ENCODE measurements at places on chromosomes 5 and 9. TPM values are rescaled to one million over a fixed set of nuclear protein-coding genes. Genes with fewer than 3 reads are reported as not detected.

The SMIM33 gene
- polyA plus RNA-seq, result not detected

The ANKRD34B gene
- polyA plus RNA-seq, result not detected

The SPINK7 gene
- not detected for polyA plus RNA-seq

The FAXDC2 gene
- polyA plus RNA-seq, result 13.6 TPM

The PCDHB12 gene
- polyA plus RNA-seq, result 0.13 TPM

The HSD17B3 gene
- not detected for polyA plus RNA-seq

The ENG gene
- 23.3 TPM for polyA plus RNA-seq

The TICAM2 gene
- 1.2 TPM for polyA plus RNA-seq

The PRUNE2 gene
- 0.78 TPM for polyA plus RNA-seq

The SHOC1 gene
- polyA plus RNA-seq, result not detected

The CCL21 gene
- polyA plus RNA-seq, result not detected

DNA sequence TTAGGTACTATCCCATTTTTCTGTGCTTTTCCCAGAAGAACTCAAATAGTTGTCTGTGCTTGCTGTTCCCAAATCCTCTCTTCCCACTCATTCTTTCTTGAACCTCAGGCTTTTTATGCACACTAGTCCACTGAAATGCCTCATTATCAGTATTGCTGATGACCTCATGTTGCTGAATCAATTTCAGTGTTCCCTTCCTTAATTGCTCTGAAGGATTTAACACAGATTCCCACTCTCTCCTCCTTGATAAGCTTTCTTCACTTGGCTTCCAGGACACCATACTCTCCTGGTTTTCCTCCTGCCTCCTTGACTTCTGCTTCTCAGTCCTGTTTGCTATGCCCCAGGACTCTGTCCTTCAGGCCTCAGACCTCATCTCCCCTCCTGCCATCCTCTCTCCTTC is 298.5 kb downstream of the ARHGAP26 start:
- no peak for DNase-seq

- no peak for DNase-seq
These were observed 16.1 kb downstream of the HNRNPH1 start for GRCh38 chr5:179607160-179607931.

GRCh38 chr9:135857843-135858242 is 49.5 kb downstream of the CAMSAP1 start:
- no peak for DNase-seq

GRCh38 chr9:126935630-126936029 is 21.0 kb downstream of the RALGPS1 start:
- DNase-seq, result no peak

DNA sequence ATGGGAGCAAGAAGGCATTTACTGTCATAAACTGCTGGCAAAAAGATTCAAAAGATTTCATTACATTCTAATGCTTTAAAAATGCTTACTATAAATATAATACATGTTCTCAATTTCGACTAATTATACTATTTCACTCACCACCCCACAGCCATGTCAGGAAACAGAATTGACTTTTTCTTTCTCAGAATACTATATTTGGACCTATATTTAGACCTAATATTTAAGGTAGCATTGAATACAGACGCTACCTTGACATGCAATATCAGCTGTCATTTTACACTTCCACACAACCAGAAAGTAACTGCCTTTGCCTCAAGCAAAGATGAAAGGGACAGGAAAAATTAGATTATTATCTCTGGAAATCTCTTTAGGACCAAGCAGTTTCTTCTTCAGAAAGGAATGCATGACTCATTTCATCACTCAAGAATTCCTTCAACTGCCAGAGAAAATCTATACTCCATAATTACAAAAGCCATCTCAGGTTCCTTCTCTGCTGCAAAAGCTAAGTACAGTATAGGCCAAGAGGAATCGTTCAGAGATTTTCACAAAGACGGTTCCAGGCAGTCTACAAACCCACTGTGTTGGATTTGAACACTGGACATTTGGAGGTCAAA is 11.8 kb upstream of the UBE2QL1 start:
- no peak for DNase-seq

DNA sequence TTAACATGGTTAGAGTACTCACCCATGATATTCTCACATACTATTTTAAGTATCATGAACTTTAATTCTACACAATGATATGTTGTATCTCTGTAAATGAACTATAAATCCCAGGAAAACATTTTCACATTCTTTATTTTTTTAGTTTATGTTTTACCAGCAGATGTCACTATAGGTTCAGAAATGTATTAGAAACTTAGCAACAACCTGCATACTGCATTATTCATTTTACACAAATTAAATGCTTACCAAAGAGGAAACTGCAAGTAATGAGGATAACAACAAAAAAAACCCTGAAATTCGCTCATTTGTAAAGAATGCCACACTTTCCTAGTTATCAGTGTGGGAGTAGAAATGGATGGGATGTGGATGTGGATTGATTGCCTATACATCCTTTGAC is 217.5 kb upstream of the OTULINL start:
- no peak for DNase-seq

DNA sequence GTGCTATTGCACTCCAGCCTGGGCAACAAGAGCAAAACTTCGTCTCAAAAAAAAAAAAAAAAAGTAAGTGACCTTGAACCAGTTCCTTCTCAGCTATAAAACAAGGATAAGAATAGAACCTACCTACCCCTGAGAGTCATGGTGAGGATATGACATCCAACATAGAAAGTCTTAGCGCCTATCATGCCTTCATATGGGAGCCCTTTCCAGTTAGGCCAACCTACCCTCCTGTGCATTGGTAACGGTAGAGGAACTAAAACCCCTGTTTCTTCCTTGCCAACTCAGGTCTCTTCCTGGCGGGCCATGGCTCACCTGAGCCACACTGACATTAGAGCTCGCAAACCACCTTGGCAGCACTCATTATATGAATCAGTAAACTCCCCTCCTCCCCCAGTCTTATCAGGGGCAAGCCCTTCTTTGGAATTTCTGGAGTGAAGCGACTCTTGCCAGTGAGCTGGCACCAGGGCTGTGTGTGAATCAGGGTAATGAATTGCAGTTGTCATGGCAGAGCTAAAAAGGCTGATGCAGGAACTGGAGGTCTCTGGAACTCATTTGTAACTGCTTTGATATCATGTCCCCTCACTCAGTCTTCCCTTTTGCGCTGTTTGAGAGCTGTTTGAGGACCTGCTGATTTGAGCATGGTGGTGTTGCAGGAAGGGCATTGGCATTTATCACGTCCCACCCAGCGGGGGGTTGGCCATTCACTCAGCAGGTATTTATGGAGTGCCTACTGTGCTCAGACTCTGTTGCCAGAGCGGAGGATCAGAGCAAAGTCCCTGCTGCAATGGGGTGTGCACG is 10.3 kb downstream of the WWC1 start:
- DNase-seq, result no peak

DNA sequence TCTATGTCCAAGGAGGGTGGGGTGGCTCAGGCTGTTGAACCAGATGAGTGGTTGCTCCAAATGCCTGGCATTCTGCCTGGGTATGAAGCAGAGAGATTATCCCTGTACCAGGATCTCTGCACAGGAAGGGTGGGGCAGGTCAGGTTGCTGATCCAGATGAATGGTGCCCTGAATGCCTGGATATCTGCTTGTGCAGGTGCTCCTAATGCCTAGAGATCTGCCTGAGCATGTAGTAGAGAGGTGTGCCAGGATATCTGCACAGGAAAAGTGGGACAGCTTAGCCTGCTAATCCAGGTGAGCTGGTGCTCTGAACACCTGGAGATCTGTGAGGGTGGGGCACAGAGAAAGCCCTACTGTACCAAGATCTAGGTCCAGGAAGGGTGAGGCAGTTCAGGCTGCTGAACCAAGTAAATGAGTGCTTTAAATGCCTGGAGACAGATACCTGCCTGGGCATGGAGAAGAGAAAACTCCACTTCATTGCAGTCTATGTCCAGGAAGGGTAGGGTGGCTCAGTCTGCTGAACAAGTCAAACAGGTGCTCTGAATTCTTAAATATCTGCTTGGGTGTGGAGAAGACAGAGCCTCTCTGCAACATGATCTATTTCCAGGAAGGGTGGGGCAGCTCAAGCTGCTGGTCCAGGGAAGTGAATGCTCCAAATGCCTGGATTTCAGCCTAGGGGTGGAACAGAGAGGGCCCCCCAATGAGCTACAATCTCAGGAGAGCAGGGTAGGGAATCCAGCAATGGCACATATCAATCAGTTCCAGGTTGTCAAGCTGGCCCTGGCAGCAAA is 189.4 kb upstream of the DMRTA1 start:
- no peak for DNase-seq

GRCh38 chr9:9924376-9924775 is 688.4 kb downstream of the PTPRD start:
- no peak for DNase-seq

DNA sequence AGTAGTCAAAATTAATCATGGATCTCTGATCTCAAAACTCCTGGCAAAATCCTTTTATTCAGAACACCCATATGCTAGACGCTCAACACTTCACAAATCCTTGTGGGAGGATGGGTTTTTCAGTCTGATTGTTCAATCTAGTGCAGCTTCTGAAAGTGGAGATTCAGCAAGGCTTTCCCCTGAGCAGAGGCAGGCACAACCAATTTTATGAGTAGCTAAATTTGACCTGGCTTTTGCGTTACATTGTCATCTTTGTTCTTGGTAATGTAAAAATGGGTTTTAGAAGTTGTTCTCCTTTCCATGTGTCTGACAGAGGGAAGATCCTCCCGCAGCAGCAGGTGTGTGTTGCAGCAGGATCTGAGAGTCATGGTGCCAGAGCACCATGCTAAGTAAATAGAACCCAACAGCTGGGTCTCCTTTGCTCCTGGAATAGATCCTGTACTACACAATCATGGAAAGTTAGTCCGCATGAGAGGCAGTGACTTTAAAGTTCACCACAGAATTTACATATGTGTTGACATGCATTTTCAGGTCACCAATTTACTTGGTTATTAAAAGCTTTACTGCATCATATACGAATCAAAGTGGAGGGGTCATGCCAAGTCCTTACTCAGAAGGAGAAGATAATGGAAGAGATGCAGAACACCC is 70.1 kb upstream of the MEF2C start:
- DNase-seq, result no peak

DNA sequence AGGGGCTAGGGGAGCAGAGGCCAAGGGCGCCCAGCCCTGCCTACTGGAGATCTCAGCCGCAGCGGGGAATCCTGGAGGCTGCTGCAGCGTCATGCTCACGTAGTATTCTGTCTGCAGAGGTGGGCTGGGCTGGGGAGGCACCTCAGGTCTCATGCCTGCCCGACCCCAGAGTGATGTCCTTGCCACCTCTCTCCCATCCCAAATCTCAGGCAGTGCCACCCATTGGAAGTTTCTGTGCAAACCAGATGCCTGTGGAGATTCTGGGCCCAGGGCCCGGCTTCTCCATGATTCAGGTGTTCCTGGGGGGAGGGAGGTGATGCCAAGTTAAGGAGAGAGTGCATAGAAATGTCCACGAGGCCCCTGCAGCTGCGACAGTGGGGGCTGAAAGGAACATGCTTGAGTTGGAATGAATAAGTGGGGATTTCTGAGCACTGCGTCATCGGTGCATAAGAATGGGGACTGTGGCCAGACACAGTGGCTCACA is 72.0 kb downstream of the ANKRD33B start:
- no peak for DNase-seq

GRCh38 chr5:38472541-38472940 is 83.9 kb downstream of the LIFR start:
- no peak for DNase-seq

DNA sequence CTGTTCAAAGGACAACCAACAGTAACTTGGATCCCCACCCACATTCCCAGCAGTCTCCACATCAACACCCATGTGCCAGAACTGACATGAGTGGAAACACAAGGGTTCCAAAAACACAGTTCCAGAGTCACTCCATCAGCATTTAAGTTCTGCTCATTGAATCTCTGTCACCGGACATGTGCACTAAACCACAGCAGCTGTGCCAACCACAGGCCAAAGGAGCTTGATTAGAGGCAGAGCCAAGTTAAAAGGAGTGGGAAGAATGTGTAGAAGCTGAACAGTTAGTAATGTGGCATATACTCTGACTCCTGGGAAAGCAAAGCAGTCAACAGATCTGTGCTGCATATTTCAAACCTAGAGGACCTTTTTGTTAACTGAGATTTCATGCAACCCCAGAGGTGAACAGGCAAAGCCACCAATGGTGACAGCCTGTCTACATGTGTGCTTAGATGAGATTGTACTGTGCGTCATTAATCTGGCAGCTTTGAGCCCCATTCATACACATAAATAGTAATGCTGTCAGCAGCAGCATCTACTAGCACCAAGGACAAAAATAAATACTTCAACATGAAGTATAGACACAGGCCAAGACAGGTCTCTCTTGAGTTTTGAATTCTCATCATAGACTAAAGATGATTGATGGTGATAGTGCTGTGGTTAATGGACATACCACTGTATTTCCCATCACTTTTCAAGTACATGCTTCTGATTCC is 16.4 kb upstream of the FST start:
- no peak for DNase-seq

DNA sequence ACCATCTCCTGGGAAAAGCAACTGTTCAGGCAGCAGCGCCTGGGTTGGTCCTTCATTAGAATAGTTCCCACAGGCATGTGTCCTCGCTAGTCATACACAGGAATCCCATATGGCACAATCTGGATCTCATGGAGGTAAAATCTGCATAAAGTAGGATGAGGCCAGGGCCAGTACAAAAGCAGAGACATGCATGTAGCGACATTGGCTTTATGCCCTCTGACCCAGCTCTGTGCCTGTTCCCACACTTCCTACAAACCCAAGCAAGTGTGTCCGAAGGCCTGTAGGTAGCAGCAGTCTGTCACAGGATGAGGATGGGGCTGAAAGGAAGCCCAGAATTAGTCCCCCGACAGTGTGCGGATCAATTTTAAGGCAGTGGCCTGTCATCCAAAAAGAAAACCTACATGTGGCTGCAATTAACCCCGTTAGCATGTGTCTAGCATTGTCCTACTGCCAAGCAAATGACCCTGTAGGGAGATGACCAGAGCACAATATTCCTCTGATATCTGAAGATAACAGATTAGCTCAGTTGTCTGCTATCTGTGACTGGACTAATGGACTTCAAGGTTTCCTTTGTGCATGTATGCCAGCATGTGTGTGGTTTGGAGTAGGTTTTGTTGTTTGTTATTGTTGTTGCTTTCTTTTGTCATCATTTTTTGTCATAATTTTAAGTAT is 178.8 kb downstream of the TMEM161B start:
- DNase-seq, result no peak
